ENCODE measurements at places on chromosomes 13 and 19.

DNA sequence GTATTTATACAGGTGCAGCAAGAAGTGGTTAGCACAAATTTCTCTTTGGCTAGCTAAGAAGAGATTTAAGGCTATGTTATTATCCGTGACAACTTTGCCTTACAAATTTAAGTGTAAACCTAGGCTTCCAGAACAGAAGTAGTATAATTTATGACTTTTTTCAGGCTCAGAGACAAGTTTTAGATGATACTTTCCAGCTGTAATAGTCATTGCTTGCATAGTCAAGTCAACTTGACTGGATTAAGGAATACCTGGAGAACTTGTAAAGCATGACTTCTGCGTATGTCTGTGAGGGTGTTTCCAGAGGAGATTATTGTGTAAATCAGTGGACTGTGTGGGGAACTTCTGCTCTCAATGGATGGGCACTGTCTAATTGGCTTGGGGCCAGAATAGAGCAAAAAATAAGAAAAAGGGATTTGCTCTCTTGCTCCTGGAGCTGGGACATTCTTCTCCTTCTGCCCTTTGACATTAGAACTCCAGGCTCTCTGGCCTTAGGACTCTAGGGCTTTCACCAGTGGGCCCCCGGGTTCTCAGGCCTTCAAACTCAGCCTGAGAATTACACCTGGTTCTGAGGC, 33.0 kb downstream of the CYSLTR2 start:
- no peak for DNase-seq

DNA sequence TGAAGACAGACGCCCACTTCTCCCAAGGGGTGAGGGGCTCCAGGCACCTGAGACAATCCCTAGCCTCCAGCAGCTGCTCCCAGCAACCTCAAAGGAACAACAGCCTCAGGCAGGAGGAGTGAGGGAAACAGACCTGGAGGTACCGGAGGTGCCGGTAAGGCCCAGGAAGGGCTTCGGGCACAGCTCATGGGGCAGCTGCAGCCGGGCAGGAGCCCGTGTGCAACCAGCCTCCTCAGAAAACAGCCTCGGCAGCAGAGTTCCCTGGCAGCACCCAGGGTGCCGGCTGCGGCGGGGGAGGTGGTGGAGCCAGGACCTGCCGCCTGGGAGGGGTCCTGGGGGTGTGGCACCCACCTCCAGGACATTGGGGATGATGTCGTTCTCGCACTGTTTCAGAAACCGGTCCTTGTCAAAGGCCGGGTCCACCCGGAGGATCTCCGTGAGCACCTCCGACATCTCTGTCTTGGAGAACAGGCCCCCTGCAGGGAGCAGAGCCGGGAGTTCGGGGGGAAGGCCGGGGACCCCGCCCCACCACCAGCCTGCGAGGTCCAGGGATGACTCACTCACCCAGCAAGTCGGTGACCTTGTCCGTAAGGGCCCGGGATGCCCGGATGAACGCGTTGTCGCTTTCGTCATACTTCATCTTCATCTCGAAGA, 6.5 kb upstream of the CTXN1 start:
- no peak for DNase-seq

- peak; percentile 20 for DNase-seq
Measured at GRCh38 chr19:49422407-49423070, 702 bp downstream of the PTH2 start.

DNA sequence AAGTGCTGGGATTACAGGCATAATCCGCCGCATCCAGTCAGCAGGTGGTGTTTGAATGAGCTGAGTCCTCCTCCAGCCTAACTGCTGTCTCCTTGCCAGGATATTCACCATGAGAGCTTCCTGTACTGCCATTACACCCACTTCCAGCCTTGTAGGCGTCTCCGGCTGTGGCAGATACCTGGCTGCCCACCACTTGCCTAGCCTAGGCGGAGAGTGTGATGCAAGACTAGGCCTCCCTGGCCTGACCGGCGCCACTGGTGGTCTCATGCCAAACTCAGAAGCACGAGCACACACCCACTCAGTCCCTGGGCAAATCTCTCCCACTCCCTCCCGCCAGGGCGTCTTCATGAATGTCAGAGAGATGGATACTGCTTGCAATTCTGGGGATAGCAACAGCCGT, 16.6 kb downstream of the IL12RB1 start:
- no peak for DNase-seq

DNA sequence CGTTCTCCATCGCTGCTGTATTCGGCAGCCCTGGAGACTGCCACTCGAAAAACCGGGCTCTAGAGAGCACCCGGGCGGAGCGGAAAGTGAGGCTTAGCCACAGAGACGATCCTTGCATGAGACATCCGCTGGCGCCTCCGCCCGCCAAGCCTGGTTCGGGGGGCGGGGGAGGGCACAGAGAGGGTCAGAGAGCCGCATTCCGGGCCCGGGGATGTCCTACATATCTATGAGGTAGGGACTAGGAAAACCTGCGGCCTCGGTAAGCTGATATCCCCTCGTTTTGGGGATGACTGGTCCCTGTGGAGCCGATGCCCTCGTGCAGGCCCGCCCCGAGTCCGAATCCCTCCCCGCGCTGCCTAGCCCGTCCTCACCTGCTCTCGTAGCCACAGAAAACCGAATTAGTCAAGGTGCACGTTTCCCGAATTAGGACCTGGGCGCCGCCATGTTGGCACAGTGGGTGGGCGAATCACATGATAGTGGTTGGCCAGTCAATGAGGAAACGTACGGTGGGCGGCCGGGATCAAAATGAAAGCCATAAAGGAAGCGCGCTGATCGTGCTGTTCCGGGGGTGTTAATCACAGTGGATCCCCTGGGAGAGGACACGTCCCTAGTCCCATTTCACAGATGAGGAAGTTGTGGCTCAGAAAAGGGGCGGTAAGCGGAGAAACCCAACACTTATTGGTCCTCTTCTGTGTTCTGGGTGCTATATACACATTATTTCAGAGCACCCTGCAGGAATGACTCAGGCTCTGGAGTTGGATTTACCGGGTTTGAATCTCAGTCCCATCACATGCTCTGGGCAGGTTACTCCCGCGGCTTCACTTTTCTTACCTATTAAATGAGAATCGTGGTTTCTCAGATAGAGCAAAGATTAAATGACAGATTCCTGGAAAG, at the start of gene TRMT1:
Gene TRMT1 (minus strand): TSS at position 459 of the 894 bp plus-strand sequence. CDS start 341 bp downstream, at position 118.
- DNase-seq, result peak; percentile 94

- DNase-seq, result no peak
Measured at GRCh38 chr19:17576758-17577456, 21.5 kb downstream of the COLGALT1 start.

- DNase-seq, result no peak
Measured at GRCh38 chr19:35086455-35086854, 29.2 kb upstream of the FXYD3 start.

DNA sequence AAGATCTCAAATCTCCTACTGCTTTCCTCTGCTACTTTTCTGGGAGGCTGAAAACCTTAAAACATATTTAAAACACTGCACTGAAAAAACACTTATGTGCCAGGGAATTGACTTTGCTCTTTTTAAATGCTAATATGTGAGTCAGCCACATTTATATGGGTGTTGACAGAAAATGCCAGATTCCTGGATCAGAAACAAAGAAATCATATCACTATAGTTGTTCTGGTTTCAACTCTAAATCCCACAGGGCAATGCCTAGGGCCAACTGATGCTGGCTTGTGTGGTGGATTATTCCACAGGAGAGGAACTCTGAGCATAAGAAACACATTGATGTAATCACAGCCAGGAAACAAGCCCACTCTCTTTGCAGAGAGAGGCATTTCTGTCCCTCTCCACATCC, 1439.0 kb upstream of the SPRY2 start:
- DNase-seq, result no peak

- DNase-seq, result peak; percentile 57
Measured at GRCh38 chr13:77918391-77919245, at the start of gene EDNRB. Gene EDNRB (minus strand): TSS chr13:77918831. CDS start chr13:77918573, 258 bp downstream.

GRCh38 chr19:8705742-8706141, 7.1 kb upstream of the ACTL9 start:
- no peak for DNase-seq

DNA sequence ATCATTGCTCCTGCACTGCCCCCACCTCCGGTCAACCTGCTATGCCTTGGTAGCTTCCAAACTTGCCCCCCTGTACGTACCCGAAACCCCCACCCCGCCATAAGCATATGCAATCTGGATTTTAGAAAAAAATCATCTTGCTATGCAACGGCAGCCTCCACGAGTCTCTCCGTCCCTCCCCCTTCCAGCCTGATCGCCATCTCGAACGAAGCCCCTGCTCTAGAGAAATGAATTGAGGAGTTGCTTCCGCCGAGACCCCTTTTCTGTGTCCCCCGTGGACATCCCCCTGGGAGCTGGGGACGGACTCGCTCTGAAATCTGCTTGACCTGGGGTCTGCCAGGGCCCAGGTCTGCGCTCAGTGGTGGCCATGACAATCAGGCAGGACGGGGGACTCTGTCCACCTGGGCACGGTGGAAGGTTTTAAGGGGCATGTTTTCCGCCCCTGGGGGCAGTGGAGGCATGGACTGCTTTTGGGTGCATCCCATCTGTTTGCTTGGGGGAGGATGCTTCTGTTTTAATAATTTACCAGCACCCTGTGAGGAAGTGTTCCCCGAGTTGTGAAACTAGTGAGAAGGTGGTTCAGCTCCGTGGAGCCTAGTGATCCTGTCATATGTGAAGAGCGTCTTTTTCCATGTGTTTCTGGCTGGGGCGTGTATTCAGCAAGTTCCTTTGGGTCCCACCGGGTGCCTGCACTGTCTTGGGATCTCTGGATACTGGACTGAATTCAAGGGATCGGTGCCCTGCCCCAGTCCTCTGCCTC, 1.0 kb downstream of the KDM4B start:
- DNase-seq, result peak; percentile 49

GRCh38 chr19:46678110-46678732, 17.2 kb upstream of the DACT3 start:
- no peak for DNase-seq

DNA sequence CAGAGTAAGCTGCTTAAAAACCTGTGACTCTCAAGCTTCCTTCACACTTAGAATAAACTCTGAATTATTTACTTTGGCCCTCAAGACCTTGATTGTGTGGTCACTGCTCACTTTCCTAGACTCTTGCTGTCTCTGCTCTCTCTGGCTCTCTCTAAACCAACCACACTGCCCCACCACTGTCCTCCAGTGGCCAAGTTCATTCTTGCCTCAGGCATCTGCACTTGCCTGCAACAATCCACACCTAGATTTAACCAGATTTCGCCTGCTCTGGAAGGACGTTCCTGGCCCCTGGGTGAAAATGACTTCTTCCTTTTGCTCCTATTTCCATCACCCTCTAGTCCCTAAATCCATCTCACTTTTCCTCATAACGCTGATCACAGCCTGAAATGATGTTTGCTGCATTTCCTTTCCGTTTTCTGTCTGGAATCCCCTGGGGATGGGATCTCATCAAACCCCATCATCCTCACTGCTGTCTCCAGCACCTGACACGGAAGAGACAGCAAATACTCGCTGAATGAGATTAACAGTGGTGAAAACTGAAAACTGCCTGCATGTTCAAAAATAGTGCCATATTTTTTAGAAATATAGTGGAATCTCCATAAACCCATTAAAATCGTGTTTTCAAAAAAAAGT, 232.6 kb downstream of the UQCRFS1 start:
- peak; percentile 63 for DNase-seq

GRCh38 chr13:21688056-21688455, 17.2 kb downstream of the FGF9 start:
- no peak for DNase-seq

GRCh38 chr19:55809381-55810058, 22.3 kb downstream of the NLRP11 start:
- peak; percentile 58 for DNase-seq

- no peak for DNase-seq
Measured at GRCh38 chr13:35566340-35566739, 89.9 kb upstream of the MAB21L1 start.

GRCh38 chr19:8212212-8212611, 3.0 kb downstream of the CERS4 start:
- DNase-seq, result no peak
